ENCODE measurements at places on chromosomes 5 and 9.

- no peak overlapping the region for H3K4me3 ChIP-seq
- H3K27ac ChIP-seq, result no peak overlapping the region
- no peaks in the 10 kb centered on the region for H3K4me1 ChIP-seq
- no peaks in the 10 kb centered on the region for H3K27me3 ChIP-seq
Observed at GRCh38 chr9:91502475-91502874, 78.8 kb upstream of the NFIL3 start.

GRCh38 chr5:10478436-10478835 lies 36.8 kb downstream of the ROPN1L start:
- H3K4me3 ChIP-seq, result no peak overlapping the region
- H3K27me3 ChIP-seq, result no peaks in the 10 kb centered on the region

- DNase-seq, result no peak
- H3K27ac ChIP-seq, result no peak overlapping the region
Observed at GRCh38 chr5:68720884-68721610, 372.8 kb upstream of the SLC30A5 start.

DNA sequence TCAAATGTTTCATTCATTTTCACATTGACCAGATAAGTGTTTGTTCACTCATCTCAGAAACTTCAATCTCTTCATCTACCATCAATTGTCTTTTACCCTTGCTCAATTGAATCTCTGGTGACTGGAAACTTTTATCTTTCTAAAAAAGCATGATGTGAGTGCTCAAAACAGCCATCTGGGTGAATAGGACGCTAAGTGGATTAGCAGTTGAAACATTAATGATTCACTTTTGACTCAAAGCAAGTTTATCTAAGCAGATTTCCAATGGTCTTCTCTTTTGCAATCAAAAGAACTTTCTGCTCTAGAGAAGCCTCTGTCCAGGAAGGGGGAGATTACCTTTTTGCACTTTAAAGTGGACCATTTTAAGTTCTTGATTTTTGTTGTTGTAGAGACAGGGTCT lies 22.2 kb downstream of the KLF4 start:
- no peak overlapping the region for H3K4me3 ChIP-seq
- H3K36me3 ChIP-seq, result no peaks in the 10 kb centered on the region
- H3K27ac ChIP-seq, result no peak overlapping the region
- no peak for DNase-seq
- peaks cover 7% of the 10 kb centered on the region for H3K27me3 ChIP-seq
- H3K4me1 ChIP-seq, result no peaks in the 10 kb centered on the region

- no peak overlapping the region for H3K27ac ChIP-seq
- H3K4me3 ChIP-seq, result no peak overlapping the region
- H3K36me3 ChIP-seq, result no peaks in the 10 kb centered on the region
- DNase-seq, result no peak
- H3K27me3 ChIP-seq, result no peaks in the 10 kb centered on the region
Observed at GRCh38 chr5:19193631-19194030, 794.4 kb downstream of the CDH18 start.

Measured in colonic mucosa (tissue), 4 donors.